ENCODE measurements at places on chromosomes 4 and X.

GRCh38 chrX:79444694-79445210 is 77.6 kb upstream of the ITM2A start:
- no peak for DNase-seq

DNA sequence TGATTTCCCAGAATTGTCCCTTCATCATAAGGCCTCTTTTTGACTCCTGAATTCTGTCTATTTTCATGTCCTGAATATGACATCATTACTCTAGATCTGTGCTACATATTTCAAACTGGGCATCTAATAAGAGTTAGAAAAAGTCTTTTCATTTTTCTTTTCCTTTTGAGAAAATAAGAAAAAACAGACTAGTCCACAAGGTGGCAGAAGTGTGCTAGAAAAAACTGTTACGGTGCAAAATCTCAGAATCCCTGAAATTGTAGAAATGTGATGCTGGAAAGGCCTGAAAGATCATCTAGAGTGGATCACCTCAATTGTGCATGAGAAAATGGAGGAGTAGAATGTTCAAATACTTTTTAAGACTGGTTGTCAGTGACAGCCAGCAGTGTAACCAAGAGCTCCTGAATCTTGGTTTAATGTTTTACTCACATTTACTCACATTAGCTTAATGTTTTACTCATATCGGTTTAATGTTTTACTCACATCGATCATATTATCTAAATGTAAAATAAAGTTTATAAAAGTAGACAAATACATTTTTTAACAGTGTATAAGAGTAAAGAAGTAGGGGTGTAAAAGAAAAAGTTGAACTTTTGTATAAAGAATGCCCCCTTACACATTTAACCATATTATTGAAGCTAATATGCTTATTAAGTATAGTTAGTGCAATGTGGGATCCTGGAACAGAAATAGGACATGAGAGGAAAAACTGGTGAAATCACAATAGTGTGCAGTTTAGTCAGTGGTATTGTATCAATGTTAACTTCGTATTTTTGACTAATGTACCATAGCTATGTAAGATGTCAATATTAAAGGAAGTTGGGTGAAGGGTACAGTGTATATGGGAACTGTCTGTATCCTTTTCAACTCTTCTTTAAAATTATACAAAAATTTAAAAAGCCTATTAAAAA is 15.2 kb downstream of the ASB11 start:
- DNase-seq = no peak

DNA sequence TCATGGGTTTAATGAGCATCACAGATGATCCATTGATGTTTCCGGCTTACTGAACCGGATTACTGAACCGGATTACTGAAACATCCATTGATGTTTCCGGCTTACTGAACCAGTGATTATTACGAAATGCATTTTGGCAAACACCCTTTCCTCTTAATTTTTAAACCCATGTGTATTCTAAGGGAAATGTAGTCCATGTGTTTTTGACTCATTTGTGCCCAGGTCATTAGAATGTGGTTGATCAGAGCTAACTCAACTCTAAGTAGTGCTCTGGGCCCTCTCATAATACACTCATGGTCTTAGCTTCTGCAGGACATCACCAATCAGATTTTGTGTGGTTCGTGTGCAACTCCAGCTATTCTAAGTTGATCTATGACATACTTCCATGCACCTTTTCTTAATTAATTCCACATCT is 141.6 kb downstream of the SPATA18 start:
- DNase-seq = no peak

- no peak for DNase-seq
Measured at GRCh38 chrX:105876658-105877057, 54.3 kb downstream of the NRK start.

- no peak for DNase-seq
Measured at GRCh38 chr4:15781427-15782095, 3.4 kb downstream of the CD38 start.

DNA sequence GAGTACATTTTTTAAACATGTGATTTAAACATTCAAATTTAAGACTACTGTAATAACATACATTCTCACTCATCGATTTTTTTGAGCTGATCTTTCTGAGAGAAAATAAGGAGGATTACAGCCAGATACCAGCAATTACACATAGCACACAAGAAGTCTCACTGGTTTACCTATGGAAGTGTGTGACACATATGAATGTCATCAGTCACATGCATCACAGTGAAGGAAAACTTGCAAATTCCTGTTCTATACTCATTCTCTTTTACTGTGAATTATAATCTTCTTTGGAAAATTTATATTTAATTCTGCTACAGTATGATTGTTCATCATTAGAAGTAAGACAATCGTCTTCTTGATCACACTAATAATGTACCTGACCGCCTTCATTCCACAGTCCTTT is 21.3 kb upstream of the BMP2K start:
- no peak for DNase-seq

DNA sequence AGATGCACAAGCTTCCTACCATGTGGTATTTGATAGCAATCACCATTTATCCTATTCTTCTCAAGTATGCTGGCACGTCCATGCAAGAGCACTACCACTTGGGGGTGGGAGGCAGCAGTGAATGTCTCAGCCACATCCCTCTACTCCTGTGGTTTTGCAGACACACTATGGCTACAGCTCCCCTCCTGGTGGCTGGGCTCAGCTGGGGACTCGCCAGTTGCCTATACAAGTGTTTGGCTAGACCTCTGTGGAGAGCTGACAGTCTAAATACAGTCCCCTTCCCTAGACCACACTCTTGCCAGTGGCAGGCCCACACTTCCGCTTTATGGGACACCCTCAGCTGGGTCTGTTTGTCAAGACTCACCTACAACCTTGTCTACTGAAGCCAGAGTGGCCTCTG is 53.2 kb downstream of the ADGRA3 start:
- DNase-seq = no peak

- DNase-seq = no peak
Measured at GRCh38 chr4:74021601-74022000, 16.9 kb downstream of the CXCL3 start.

GRCh38 chr4:156293657-156294297 is 340.1 kb upstream of the CTSO start:
- no peak for DNase-seq

GRCh38 chrX:4754878-4755604 is 1041.6 kb upstream of the PRKX start:
- DNase-seq = no peak

- no peak for DNase-seq
Measured at GRCh38 chrX:138719396-138719795, 7.9 kb upstream of the FGF13 start.

- no peak for DNase-seq
Measured at GRCh38 chrX:104254442-104255115, at the start of gene ESX1. TSS of gene ESX1 (minus strand) at chrX:104254933. CDS start at chrX:104254849, 84 bp downstream.
